Activated CD4-positive, CD25-positive, alpha-beta regulatory T cell treated with anti-CD3 and anti-CD28 coated beads, Interleukin-2, amount 50 U/mL, for 16 hours (primary cell): ENCODE measurements at places on chromosomes 1 and 21.

DNA sequence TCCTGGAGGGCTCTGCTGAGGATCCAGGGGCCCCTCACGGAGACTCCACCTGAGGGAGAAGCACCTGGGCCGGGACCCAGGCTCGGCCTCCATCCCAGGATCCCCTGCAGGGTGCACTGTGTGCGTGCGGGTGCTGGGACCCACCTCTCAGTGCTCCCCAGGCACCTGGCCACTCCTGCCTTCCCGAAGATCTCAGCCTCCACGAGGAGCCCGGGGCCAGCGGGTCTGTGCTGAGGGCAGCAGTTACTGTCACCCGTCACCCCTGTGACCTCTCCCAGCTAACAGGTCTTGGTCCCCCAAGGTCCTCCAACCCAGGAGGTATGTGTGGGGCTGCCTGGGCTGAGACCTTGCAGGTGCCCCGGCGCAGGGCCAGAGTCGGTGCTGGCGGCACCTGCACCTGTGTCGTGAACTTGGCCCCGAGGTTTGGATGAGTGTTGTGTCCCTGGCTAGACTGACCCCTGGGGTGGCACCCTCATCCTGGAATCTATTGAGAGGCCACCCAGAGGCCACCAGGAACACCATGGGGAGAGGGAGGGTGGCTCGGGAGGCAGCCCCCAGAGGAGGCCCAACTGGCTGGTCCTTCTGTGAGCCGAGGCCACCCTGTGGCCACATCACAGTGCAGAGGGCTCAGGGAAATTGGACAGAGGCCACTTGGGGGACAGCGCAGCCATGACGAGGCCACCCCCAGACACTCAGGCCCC, 17.7 kb downstream of the MORN1 start:
- DNase-seq = no peak

DNA sequence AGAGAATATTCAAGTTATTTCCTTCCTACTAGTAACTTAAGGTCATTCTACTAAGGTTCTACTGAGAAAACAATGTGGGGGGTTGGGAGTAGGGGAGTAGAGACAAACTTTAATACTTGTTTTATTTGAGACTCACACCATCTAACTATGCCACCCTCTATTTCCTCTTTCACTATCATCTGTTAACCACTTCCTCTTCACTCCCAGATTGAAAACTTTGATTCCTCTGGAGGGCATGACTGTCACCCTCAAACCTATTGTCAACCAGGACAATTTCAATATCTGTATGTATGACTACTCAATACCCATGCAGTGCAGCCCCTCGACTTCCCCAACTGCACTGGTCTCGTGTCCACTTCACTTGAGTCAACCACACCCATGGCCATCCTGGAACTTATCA, 165.6 kb upstream of the POGK start:
- DNase-seq = no peak

- DNase-seq = no peak
Observed at GRCh38 chr1:78471890-78472620, 18.7 kb upstream of the PTGFR start.

GRCh38 chr21:27725916-27726315, 759.0 kb upstream of the ADAMTS5 start:
- no peak for DNase-seq

GRCh38 chr1:204003536-204003935, 69.4 kb upstream of the SOX13 start:
- DNase-seq = no peak

GRCh38 chr1:226001963-226002666, 3.0 kb upstream of the SDE2 start:
- DNase-seq = no peak

DNA sequence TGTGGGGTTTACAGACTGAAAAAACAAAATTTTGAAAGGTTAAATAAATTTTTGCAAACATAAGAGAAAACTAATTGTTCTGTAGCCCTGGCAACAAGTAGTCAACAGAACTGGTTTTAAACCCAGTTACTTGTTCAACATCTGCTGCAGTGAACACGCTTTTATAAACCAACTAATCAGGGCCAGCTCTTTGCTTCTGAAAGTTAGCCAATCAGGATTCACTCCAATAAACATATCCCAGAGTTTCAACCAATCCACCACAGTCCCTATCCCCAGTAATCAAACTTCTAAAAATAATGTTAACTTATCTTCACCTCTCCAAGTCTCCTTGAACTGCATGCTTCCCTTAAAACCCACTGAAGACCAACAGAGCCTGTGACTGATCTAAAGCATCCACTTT, 306.6 kb downstream of the CTH start:
- DNase-seq = no peak

- no peak for DNase-seq
Observed at GRCh38 chr1:23283667-23284602, 60.1 kb downstream of the HNRNPR start.

DNA sequence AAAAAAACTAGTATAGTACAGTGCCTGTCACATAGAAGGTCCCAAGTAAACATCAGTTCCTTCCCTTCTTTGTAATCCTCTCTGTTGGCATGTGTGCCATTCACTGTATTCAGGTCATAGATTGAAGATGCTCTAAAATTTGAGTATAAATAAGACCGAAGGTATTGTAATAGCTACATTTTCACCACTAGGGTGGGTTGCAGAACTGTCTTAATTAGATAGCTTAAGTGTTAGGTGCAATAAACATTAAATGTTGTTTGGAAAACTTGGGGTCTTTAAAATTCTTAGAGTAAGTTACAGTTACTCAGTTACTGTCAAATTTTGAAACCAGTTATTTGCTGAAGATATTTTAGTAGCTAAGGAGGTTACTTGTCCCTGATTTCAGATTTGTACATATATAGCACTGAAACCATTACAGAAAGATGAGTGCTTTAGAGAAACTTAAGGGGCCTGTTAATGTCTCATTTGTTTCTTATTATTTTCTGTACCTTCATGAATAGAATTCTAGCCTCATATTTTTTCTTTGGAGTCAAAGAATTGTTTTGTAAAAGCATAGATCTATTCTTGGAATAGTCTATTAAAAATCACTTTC, 24.3 kb downstream of the PER3 start:
- no peak for DNase-seq

DNA sequence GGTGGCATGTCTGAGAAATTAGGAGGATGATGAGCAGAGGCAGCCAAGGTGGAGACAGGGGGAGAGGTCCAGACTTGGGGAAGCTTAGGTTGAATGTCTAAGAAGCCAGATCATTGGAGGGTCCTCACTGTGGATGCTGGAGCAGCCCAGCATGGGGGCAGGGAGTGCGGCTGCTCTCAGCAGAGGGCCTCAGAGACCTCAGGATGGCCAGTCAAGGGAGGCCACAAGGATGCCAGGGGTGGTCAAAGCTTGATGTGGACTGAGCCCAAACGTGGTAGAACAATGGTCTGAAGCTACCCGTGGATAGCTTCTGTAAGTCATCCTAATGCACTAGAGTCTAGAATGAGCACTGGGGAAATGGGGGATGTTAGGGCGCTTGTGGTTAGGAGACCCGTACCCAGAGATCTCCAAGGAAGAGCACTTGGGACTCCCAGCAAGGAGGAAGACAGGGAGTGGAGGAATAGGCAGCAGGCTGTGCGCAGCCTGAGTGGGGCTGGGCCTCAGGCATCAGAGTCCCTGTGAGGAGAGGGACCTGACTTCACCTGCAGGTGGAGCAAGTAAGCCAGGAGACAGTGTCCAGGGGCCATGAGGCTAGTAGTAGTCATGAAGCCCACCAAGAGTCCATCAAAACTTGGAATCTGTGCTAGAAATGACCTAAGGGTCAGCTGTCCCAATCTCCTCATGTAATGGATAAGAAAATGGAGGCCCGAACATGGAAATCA, 4.3 kb upstream of the S100A9 start:
- no peak for DNase-seq

- DNase-seq = no peak
Observed at GRCh38 chr1:75986478-75986877, 54.3 kb upstream of the ASB17 start.

DNA sequence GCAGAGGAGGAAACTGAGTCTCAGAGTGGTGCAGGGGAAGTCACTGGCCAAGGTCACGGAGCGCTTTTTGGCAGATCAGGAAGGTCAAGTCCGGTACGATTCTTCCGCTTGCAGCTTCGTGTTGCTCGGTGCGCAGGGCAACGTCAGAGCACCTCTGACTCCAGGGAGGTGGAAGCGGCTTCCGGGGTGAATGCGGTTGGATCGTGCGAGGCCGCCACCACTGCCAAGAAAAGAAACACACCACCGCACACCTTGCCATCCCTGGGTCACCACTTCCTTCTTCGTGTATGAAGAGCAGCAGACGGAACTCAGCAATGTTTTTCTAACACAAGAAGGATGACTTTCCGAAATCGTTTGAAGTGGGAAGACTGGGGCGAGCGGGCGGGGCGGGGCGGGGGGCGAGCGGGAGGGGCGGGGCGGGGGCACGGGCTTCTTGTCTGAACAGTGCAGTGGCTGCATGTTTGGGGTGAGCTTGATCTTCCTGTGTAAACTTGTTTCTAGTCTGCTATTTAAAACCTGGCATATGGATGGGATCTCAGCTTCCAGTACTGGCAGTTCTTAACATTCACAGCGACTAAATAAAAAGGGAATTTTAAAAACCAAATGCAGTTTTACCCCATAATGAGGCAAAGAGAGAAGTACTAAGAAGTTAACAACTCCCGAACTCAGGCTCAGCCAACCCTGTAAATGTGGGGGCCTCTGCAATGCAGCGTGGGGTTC, 300.0 kb downstream of the RRAGC start:
- DNase-seq = peak; percentile 61

GRCh38 chr1:62457955-62458354, 21.1 kb downstream of the USP1 start:
- DNase-seq = no peak

- DNase-seq = no peak
Observed at GRCh38 chr1:43035821-43036741, 77.4 kb upstream of the SLC2A1 start.

GRCh38 chr21:43762303-43763128, 13.6 kb downstream of the CSTB start:
- no peak for DNase-seq

DNA sequence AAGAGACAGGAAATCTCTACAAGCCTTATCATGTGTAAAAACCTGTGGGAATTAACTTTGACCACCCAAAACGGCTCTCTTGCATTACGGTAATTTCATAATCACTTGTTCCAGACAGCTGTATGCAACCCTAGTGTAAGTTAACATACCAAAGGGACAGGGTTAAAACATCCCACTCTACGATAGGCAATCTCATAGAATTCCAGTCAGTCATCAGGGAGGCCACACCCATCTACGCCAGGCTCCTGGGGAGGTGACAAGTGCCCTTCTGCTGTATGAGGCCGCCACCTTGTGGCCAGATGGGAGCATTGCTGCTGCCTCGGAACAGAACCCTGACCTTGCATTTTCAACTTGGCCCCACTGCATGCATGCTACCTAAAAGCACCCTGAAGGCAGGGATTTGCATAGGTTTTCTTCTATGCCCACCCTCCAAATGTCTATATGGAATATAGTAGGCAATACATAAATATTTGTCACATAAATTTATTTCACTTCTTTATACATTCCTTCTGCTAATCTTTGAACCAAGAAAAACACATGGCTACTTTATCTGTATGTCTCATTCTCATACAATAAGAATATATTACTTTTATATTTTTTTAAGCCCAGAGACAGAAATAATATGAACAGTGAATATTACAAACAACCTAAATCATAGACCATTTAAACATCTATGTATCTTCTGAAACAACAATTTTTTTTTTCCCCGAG, 12.6 kb downstream of the HSF2BP start:
- peak; percentile 73 for DNase-seq

GRCh38 chr1:145729666-145730436, 10.6 kb downstream of the CD160 start:
- DNase-seq = no peak

GRCh38 chr1:198107091-198107501, 49.7 kb upstream of the NEK7 start:
- DNase-seq = no peak

GRCh38 chr1:1337793-1338147, 6.7 kb downstream of the TAS1R3 start:
- no peak for DNase-seq

GRCh38 chr21:37253991-37254390, 13.1 kb downstream of the VPS26C start:
- no peak for DNase-seq

DNA sequence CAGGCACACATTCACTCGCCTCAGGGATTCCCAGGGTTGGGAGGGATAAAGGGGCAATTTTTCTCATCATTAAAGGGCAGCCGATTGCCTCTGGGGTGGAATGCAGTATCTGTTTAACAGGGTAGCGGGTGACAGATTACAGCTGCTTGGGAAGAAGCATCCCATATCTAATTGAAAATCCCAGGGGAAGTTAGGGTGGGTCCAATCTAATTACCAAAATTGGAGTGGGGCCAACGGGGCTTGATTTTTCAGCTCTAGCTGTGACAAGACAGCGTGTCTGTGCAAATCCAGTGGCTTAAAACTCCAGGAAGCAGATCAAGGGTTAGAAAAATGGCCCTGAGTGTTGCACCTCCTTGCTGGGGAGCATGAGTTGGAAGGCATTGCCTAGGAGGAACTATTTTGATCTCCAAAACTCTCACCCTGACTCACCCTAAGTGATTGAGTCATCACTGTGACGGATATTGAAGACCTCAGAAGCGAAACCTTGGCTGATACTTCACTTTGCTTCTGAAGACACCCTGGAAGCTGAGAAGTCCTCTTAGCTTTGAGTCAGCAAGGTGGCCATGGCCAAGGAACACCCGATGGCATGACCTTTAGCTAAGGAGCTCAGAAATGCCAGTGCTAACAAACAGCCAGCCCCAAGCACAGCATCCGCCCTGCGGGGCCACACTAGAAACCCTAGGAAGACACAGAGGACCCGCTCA, 46.0 kb downstream of the GRHL3 start:
- no peak for DNase-seq

- no peak for DNase-seq
Observed at GRCh38 chr1:231036416-231036815, 3.6 kb downstream of the FAM89A start.

DNA sequence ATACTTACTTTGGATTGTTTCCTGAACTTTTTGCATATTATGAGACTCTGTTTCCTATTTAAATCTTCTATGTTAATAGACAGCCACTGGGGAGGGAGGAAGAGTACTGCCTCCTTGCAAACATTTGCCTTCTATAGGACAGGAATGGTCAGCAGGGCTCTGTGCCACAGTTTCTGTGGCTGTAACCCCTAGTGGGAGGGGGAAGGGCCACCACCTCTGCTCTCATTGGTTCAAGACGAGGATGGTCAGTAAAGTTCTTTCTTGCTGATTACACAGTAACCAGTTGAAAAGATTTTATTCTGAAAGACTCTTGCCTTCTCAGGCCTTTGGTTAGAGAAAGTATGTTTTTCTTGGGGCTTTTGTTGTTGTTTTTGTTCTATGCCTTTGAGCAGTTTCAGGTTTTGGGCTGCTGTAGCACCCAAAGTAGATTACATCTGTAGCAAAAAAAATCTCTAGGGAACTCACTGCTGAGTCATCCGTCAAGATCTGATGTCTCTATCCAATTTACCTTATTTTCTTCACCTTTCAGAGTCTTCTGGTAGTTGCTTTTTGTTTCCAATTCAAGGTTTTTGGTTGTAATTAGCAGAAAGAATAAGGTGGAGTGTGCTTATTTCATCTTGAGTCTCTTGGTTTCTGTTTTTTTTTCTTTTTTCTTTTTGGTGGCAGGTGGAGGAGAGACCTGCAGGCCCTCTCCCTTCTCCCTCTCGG, 23.1 kb downstream of the SLC35A3 start:
- no peak for DNase-seq
